HFFc6 (cell line): ENCODE measurements at places on chromosomes 4 and X.
A peak's percentile ranks its signal among the peaks of the same experiment; 100 is the strongest.

DNA sequence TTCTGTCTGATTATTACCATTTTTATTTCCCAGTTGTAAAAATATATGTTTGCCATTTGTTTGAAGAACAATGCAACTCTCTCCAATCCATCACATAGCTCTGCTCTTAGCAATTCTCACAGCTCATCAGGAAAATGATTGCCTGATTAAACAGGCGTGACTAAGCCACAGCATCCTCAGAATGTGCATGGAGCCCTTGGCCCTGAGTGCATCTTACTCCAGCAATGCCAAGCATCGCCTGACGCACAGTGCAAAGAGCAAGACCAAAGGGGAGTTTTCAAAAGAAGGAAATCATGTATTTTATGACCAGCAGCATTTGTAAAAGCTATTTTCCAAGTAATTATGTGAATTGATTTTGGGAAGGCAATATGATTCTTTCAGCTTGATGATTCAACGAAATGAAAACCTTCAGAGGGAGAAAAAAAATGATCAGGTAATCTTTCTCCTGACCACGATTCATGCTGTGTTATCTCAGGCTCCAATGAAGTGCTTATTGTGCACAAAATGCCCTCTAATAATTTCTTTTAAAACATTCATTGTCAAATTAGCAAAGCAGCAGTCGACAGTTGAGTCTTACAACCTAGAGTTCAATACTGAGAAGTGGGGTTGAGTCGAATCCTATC is 138.0 kb upstream of the FAM9B start:
- peak; percentile 67 for DNase-seq

GRCh38 chr4:4866124-4866865 is 6.8 kb downstream of the MSX1 start:
- DNase-seq, result no peak

GRCh38 chrX:39984191-39984956 is 113.4 kb downstream of the BCOR start:
- no peak for DNase-seq

GRCh38 chrX:107724653-107725052 is 50.9 kb downstream of the TSC22D3 start:
- no peak for DNase-seq

- DNase-seq, result no peak
These were observed 118.5 kb upstream of the BMPR1B start for GRCh38 chr4:94639298-94639697.

DNA sequence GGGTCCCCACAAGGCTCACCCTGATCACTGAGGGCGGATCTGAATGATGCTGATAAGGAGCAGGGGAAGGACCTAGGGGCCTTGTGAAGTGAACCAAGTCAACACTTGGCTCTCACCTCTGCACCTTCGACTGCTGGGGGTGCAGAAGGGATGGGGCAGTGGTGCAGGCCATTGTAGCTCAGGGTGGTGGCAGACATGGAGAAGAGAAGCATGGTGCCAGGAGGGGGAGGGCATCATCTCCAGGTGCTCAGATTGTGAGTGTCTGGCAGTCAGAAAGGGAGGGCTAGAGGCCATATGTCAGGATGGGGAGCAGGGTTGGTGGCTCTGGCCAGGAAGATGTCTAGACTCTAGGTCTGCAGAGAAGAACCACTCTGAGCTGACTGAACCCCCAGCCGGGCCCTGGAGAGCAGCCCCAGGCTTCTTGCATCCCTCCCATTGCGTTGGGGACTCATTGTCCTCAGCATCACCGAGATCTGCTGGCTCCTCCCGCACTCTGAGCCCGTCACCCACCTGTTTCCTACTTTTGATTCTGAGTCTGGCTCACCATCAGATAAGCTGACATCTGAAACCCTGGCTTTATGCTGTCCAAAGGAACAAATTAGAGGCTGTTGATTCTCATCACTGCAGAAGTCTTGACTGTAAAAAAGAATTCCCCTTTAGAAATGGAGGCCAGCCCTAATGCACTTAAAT is 3.8 kb downstream of the APLN start:
- DNase-seq, result no peak

DNA sequence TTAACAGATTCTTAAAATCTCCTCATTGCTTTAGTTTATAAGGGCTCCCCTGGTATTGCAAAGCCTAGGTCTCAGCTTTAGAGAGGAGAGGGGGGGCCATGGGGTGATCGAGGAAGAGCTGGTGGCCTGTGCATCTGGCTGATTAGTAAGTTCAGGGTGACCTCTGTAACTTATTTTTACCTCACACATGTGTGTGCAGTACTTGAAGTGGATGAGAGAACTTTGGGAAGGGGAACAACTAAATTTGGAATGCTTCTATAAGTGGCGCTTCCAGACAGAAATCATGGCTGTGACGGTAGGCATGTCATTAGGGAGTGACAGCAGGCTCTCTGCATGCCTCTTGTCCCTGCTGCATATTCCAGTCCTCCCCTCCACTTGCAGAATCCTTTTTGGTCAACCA is 41.9 kb downstream of the FRAS1 start:
- DNase-seq, result no peak

DNA sequence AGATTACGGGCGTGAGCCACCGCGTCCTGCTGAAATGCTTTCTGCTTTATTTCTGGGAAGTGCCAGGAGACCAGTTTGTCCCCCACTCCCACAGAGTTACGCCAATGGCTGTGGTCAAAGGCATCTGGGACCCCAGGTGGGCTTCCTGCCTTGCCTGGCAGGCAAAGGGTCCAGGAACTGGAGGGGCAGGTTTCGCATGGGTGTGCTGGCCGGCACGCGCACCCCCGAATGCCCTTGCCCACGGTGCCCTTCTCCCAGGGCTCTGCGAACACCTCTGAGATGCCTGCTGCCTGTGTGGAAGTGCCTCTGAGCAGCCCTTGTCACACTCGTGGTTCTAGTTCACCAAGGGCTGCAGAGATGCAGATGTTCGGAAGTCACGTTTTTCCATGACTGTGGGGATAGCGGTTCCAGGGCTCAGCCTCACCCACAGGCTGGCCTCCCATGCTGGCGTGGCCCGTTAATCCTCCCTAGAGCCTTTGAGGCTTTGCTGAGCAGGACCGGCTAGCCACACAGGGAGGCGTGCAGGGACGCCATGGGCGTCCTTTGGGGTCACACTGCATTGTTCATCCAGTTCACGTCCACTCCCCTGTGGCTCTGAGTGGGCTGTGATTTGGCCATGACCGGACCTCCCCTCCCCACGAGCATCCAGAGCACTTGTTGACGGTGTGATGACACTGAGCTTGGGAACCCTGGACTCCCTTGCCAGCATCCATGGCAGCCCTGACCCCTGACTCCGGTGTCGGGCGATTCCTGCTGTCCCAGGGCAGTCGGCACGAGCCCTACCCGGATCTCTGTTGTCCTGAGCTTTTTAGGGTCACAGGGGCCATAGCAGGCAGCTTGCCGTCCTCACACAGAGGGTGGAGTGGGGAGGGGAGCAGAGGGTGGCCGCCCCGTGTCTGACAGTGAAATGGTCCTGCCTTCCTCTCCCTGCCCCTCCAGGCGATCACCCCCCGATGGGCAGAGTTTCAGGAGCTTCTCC is 12.7 kb upstream of the ADD1 start:
- no peak for DNase-seq

DNA sequence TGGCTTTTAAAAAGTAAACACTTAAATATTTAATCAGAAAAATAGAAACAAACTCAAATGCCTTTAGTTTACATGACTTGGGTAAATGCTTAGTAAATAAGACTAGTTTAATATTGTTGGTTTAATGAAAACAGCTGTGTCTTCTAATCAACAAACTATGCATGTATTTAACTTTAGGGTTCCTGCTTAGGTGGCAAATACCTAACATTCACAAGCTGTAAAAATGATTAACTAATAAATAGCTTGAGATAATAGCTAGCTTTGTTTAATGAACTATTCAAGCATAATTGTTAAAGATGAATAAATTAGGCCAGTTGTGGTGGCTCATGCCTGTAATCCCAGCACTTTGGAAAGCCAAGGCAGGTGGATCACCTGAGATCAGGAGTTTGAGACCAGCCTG is 30.0 kb upstream of the USP46 start:
- DNase-seq, result no peak

GRCh38 chrX:96126182-96126581 is 558.5 kb upstream of the DIAPH2 start:
- no peak for DNase-seq

- DNase-seq, result no peak
These were observed 73.7 kb downstream of the BEND2 start for GRCh38 chrX:18146954-18147353.

- no peak for DNase-seq
These were observed 100.7 kb upstream of the HCCS start for GRCh38 chrX:11010476-11010875.
